ENCODE measurements at places on chromosomes 2 and 18.

DNA sequence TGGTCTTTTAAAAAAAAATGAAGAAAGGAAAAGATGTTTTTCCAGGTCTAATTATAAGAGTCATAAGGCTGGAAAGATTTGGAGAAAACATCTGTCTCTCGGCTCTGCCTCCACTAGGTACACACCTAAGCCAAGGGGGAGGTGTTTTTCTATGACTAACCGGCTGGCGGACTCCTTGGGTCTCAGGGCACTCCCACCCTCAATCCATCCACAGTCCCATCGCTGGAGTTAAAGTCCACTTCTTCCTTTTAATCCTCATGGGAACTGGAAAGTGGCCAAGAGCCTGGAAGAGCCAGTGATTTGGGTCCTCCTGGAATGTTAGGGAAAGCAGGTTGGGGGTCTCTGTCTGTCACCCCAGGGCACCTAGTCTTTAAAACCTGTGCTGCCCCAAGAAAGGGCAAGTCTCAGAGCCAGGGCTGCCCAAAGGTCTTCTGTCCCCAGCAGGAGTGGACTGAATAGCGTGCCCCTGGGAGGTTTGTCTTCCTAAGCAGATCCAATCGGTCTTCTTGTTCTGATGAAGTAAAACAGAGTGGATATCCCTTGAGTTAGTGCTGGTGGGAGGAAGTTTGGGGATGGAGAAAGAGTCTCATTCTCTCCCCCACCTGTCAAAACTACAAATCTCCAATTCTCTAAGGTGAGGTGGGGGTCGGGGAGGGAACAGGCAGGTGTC lies 66.4 kb downstream of the MCFD2 start:
- no peak for DNase-seq

- DNase-seq, result no peak
Observed at GRCh38 chr2:41241325-41242000, 789.6 kb upstream of the SLC8A1 start.

DNA sequence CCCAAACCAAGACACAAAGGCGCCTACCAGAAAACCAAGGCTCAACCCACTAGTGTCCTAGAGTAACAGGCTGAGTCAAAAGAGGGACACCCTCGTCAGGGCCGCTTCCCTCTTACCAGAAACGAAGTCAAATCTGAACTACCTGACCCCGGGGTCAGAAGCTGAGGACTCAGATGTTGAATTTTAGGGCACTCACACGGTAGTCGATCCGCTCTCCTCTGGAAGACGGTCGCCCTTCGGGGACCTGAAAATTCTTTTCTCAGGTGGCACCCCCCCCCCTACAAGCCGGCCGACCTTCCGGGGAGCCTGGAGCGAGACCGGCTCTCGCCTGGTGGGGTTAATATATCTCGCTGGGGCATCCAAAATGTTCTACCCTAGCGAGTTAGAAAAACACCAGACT lies 121.1 kb upstream of the KCNJ3 start:
- no peak for DNase-seq

GRCh38 chr2:43462866-43463641 lies 132.8 kb downstream of the THADA start:
- DNase-seq, result no peak

GRCh38 chr2:179376881-179377280 lies 112.2 kb upstream of the SESTD1 start:
- DNase-seq, result no peak

GRCh38 chr2:12658310-12658945 lies 58.3 kb upstream of the TRIB2 start:
- no peak for DNase-seq

DNA sequence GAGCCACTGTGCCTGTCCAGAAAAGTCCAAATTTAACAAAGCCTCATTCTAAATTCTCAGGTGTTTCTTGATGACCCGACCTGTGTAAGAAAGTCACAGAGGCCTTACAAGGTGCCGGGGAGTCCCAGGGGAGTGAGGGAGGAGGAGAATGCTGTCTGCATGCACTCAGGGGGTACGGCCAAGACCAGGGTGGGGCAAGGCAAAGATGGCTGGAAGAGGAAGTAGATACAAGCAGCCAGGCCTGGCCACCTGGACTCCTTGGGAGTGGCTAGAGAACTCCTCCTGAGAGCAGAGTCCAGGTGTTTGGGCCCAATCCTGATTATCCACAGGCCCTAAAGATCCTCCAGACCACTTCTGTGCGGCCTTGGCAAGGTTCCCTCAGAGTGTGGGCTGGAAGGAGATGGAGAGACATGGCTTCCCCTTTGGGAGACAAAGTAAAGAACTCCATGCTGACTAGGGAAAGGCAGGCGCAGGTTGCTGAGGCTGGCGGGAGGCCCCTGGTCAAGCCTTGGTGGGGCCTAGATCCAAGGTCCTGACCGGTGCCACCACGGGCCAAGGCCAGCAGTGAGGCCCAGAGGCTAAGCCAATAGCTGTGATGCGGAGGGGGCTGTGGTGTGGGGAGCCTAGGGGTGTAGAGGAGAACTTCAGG lies 74.7 kb downstream of the COPS8 start:
- DNase-seq, result no peak

DNA sequence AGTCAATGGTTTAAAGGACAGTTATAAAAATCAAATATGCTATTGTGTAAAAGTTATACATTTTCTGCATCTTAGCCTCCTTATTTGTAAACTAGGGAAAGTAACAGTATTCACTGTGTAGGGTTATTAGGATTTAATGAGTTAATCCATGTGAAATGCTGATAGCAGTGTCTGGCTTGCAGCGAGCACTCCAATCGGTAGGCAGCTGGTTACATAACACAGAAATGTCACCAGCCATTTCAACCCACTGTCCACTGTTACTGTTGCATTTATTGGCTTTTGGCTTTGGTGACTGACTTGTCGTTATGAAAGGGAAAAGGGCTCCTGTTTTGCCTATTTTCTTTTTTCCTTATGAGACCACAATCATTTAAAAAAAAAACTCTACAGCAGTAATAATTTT lies 38.9 kb downstream of the ID2 start:
- DNase-seq, result no peak

DNA sequence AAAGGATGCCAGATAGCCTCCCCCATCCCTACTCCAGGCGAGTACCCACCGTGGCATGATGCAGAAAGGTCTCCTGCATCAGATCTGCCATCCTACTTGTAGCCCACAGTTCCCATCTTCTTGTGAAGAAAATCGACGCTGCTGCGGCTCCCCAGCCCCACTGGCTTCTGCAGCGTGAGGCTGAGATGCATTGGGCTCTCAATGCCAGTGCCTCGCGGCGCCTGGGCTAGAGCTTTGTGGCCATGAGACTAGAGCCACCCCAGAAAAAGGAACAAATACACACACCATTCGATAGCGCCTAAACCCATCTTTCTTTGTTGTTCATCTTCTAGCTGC lies 2.8 kb downstream of the NOL4 start:
- no peak for DNase-seq

- DNase-seq, result no peak
Observed at GRCh38 chr2:195590861-195591205, 66.2 kb upstream of the SLC39A10 start.

DNA sequence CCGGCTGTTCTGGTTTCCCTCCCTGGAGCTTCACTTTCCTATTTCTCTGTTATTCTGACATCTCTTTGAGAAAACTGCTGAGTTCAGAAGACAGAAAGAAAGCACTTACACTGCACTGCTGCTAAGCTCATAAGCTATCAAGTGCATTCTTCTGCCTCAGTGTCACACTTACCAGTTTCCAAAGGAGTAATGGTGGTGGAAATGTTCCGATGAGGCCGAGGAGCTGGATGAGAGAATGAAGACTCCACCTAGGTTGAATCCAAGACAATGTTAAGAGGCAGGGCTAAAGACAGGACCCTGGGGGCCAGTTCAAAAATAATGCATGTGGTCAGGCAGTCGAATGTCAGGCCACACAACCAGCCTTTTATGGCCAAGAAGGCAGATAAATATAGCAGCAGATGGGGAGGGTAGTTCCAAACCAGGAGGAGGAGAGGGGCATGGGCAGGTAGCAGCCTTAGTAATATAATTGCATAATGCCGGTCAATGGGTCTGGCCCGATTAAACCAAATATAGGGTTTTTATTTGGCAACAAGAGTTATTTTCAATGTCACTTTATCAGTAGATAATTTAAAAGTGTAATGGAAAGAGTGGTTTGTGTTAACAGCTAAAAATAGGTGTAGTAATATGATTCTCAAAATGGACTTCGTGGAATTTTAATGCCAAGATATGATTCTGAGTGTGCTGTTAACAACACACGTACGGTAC lies at the start of gene MYOM1:
MYOM1 (minus strand) TSS at position 338 of the 705 bp plus-strand sequence. CDS start 4,745 bp downstream, outside the sequence.
- DNase-seq, result no peak

GRCh38 chr2:218644721-218645120 lies 14.7 kb downstream of the ZNF142 start:
- DNase-seq, result no peak

DNA sequence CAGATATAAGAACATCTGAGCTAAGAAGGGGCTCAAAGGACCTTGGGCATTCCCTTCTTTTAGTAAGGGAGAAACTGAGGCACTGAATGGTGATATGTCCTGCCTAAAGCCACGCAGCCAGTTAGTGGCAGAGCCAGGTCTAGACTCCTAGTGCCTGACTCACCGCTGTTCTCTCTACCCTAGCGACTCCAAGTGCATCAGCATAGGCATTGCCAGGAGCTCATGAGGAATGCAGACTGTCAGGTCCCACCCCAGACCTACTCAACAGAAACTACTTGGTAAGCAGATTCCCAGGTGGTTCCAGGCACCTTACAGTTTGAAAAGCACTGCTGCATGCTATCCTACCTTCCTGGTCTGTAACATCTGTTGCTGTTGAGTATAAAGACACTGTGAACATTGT lies 158.9 kb downstream of the MSH2 start:
- DNase-seq, result no peak

DNA sequence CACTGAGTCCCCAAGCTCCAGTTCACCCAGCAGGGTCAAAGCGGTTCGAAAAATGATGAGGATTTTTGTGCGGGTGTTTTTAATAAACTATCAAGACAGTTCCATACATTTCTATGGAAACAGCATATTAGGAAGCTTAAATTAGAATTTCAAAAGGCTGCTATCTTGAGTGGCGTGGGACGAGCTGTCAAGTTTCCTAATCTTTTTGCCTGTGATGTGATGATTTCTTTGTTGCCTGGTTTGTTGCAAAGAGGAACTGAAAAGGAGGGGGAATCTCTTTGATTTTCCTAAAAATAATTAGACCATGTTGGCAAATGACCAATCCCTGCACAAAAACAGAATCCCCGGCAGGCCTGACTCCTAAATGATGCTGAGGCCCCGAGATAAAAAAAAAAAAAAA lies 66.1 kb upstream of the ATG16L1 start:
- DNase-seq, result no peak

- no peak for DNase-seq
Observed at GRCh38 chr2:46326231-46326980, 29.2 kb downstream of the EPAS1 start.

GRCh38 chr2:182316950-182317349 lies 109.9 kb downstream of the PDE1A start:
- DNase-seq, result no peak

All from stimulated activated naive CD8-positive, alpha-beta T cell treated with anti-CD3 and anti-CD28 coated beads, Interleukin-15, Interleukin-2, amounts not matched to agents 100 U/mL and 50 U/mL, for 24 hours (primary cell).